ENCODE measurements at places on chromosomes 6 and 20.

- no peak for DNase-seq
Measured at GRCh38 chr6:46921731-46922130, at the start of gene ADGRF5. Gene ADGRF5 (minus strand): TSS chr6:46921938. CDS start chr6:46906762, 15,176 bp downstream.

GRCh38 chr6:97097068-97098047 is 172.8 kb downstream of the KLHL32 start:
- no peak for DNase-seq

- peak; percentile 49 for DNase-seq
Measured at GRCh38 chr20:25294459-25295385, 46.8 kb downstream of the PYGB start.

DNA sequence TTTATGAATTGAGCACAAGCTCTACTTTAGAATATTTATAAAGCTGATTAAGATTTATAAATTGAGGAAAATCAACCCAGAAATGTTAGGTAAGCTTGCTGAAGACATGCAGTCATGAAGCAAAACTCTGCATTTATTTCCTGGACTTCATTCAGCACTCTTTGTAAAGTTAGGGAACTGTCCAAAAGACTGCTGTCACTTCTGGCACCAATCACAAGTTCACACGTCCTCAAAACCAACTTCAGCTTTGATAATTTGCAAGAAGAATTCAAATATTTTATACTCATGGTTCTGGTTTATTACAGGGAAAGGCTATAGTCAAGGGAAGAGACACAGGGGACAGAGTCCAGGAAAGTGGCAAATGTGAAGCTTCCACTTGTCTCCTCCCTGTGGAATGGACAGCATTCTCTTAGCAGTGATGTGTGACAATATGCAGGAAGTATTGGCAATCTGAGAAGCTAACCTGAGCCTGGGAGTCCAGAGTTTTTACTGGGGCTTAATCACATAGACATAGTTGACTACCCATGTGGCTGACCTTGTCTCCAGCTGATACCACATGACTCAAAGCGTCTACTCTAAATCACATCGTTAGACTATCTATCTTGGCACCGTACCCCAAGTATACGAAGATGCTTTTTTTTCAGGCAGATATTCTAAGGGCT is 85.4 kb downstream of the PPP1R14C start:
- DNase-seq: no peak

- DNase-seq: no peak
Measured at GRCh38 chr6:28858963-28859362, 64.8 kb downstream of the TRIM27 start.

DNA sequence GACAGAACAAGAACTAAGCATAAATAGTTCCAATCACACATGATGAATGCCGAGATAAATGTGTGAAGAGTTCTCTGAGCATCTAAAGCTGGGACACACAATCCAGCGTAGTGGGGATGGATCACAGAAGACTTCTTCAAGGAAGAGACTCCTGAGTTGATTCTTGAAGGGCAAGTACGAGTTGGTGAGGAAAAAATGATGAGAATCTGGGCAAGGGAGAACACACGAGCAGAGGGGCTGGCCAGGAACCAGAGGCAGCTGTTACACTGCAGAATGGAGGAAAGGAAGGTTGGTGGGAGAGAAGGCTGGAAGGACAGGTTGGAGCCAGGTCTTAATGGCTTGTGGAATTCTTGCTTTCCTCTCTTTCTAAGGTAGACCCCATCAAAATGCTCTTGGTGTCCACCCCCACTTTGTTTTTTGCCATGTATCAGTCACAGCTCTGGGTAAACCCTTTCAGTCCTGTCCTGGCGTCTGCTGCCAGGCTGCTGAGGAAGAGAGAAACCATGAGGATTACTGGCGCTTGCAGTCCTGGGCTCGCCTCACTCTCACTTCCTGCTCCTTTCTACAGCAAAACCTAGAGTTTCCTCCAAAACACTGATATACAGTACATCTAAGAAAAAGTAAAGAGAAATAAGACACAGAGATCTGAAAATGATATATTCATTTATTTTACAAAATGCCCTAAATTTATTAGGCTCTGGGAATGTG is 127.6 kb upstream of the FAM184A start:
- DNase-seq: no peak

GRCh38 chr6:139698526-139699176 is 324.2 kb upstream of the CITED2 start:
- peak; percentile 80 for DNase-seq

DNA sequence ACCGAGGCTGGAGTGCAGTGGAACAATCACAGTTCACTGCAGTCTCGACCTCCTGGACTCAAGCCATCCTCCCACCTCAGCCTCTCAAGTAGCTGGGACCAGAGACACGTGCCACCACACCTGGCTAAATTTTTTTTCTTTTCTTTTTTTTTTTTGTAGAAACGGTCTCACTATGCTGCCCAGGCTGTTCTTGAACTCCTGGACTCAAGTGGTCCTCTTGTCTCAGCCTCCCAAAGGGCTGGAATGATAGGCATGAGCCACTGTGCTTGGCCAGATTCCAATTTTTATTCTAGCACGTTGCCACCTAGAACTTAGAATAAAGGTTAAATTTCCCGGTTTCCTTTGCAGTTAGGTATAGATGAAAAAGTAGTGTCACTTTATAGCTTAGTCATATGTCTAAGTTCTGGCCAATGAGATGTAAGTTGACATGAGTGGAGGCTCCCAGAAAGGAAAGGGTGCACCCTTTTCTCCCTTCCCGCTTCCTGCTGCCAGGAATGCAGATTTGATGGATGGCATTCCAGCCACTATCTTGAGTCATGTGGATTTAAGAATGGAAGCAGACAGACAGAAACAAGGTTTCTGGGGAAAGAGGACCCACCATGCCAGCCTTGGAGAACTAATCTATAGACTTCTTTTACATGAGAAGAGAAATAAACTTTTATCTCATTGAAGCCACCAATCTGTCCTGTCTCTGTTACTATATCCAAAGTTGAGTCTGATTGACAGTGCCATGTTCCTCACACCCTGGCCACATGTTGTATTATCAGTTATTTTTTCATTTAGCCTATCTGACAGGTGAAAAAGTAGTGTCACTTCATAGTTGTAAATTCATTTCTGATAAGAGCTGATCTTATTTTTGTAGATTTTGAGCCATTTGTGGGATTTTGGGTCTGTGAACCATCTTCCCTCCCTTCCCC is 60.6 kb upstream of the NCOA3 start:
- DNase-seq: no peak

GRCh38 chr6:167579806-167580618 is 246.7 kb upstream of the AFDN start:
- DNase-seq: no peak

GRCh38 chr6:5294392-5295211 is 33.3 kb downstream of the FARS2 start:
- no peak for DNase-seq

DNA sequence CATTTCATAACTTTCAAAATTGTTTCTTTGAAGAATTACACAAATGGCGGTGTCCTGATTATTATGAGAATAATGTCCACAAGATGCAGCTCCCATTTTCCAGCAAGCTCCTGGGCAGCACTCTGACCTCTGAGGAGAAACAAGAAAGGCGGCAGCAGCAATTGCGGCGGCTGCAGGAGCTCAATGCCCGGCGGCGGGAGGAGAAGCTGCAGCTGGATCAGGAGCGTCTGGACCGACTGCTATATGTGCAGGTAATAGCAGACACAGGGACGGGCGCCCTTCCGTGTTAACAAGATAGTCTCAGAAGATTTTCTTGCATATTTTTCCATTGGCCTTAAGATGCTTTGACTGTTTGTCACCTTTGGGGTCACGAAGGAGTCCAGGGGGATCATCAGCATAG is 6.7 kb downstream of the ACTR5 start:
- DNase-seq: no peak

DNA sequence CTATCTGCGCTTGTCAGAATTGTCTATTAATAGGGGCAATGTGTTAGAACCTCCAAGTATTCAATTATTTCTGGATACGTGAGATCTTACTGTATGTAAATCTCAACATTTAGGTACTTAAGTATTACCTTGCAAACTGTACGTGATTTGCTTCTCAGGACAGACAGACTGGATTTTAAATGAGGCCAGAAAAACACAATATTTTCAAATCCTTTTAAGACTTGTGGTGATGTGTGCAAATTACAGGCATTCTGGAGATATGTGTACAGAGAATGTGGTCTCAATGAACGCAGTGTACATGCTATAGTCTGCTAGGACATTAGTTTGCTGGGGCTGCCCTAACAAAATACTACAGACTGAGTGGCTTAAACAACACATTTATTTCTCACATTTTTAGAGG is 16.9 kb downstream of the CCR6 start:
- DNase-seq: no peak

DNA sequence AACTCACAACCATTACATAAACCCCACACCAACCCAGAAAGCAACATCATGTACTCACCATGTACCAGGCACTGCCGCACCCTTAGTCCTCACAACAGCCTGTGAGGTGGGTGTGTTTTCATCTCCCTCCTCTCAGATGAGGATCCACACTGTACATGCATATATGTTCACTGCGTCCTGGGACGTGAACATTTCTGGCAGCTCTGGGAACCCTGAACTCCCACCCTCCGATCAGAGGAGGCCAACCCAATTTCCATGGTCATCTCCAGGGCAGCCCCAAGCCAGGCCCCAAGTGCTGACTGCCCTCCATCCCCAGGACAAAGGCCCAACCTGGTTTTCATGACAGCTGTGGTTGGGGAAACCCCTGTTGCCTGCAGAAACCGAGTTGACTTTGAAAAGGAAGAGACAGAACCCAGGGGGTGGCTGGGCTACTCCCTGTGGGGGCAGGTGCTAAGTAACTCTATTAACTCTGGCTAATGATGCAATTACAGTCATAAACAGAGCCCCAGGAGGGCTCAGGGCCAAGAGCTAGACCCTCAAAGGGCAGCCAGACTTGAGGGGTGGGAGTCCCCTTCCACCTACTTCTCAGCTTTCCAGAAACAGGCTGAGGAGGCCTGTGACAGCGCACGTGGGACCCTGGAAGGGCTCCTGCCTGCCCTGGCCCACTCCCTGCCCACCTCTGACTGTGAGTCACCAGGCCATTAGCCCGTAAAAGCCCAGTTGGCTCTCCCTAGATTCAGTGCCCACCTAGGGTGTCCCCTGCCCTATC is 2.6 kb downstream of the TFEB start:
- no peak for DNase-seq

GRCh38 chr6:132005178-132005577 is 54.0 kb upstream of the CCN2 start:
- no peak for DNase-seq

- peak; percentile 12 for DNase-seq
Measured at GRCh38 chr20:32034581-32035425, 17.2 kb upstream of the HCK start.

- DNase-seq: no peak
Measured at GRCh38 chr6:132494954-132495353, 18.0 kb downstream of the STX7 start.

DNA sequence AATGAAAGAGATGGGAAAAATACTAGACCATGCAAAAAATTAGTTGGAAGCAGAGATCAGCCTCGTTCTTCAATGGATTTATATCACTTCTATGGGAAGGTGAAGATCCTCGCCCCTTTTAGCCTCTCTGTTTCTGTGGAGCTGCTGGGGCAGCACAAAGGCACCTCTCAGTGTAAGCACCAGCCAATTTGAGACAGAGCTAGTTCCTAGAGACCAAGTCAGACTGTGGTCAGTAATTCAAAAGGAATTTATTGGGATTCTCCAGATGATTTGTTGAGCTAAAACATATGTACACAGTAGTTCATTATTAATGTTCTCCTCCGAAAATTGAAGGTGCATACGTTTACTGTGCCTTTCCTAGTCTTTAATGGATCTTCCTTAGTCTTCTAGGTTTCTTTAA is 42.4 kb downstream of the SCGN start:
- no peak for DNase-seq

GRCh38 chr6:87171938-87172633 is 16.7 kb downstream of the ZNF292 start:
- DNase-seq: no peak

- peak; percentile 19 for DNase-seq
Measured at GRCh38 chr6:153210083-153210482, 79.0 kb upstream of the RGS17 start.

DNA sequence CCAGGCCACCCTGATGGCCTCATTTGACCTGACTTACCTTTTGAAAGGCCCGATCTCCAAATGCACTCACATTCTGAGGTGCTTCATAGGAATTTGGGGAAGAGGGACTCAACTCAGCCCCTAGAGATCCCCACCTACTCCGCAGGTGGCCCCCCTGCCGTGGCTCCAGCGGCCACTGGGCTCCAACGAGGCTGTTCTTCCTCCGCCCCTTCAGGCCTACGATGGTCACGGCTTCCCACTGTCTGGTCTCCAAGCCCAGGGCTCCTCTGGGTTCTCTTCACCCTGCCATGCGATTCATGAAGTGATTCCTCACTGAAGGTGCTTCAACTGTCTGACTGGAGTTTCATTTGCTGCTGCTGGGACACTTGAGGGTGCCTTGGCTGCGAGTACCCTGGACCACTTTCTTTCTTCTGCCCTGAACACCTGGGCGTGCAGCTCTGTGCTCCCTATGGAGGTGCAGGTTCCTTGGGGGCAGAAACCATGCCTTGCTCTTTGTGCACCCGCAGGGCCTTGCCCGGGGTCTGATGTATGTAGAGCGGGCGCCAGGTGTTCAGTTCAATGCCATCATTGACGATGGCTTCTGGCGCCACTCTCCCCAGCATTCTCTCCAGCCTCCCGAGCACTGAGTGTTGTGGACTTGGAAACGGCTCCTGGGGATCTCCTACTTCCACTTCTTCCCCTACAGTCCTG is 10.0 kb upstream of the DUSP22 start:
- DNase-seq: no peak

- DNase-seq: no peak
Measured at GRCh38 chr6:102150549-102150948, 757.0 kb downstream of the GRIK2 start.

GRCh38 chr6:113750151-113750855 is 106.8 kb upstream of the MARCKS start:
- DNase-seq: no peak

DNA sequence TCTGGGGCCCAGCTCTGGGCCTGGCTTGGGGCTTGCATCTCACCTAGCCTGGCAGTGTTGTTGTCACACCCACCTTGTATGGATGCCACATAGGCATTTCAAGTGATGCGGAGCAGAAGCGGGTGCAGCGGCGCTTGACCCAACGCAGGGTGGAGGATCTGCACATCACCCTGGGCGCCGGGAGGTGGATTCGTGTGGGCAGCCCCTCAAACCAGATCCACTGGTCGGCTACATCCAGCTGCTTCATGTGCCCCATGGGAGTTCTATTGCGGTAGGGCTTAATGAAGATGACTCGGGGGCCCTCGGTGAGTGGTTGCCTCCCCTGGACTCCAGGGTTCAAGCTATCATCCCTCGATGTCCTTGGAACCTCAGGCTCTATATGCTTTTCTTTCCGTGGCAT is 3.2 kb downstream of the TP53TG5 start:
- DNase-seq: no peak

Measured in fibroblast of gingiva (primary cell).